ENCODE measurements at places on chromosomes 5 and 9.
A peak's percentile ranks its signal among the peaks of the same experiment; 100 is the strongest.

- DNase-seq, result no peak
These were observed at the start of gene UBE2QL1 for GRCh38 chr5:6448622-6449464. Gene UBE2QL1, plus strand, starts transcription at chr5:6448859. Its CDS starts 35 bp downstream, at chr5:6448894.

GRCh38 chr9:113587471-113588031 lies 124.0 kb downstream of the RGS3 start:
- no peak for DNase-seq

- DNase-seq, result no peak
These were observed 477.1 kb downstream of the PDE4D start for GRCh38 chr5:59416451-59416850.

DNA sequence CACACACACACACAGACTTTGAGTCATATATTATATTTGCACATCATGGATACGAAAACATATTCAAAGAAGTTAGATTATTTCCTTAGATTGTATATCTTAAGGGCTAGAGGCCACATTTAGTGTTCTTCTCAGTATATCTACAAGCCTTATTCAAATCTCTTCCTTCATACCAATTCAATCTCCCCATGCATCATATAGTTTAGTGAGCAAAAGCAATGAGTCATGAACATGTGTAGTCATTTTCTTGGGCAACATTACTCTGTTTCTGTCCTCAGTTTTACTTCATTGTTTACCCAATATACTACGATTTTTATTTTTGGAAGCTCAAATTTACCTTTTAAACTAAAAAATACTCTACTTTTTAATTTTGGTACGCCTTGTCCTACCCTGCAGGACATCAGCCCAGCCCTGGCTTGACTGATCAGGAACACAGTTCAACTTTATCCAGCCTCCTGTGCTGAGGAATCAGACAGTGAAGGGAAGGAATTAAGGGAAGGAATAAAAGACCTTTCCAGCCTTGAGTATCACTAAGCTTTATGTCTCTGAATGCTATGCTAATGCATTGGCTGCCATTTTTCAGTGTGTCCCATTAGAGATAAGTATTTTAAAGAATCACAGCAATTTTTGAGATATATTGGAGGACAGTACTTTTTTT lies 101.7 kb upstream of the FST start:
- no peak for DNase-seq

DNA sequence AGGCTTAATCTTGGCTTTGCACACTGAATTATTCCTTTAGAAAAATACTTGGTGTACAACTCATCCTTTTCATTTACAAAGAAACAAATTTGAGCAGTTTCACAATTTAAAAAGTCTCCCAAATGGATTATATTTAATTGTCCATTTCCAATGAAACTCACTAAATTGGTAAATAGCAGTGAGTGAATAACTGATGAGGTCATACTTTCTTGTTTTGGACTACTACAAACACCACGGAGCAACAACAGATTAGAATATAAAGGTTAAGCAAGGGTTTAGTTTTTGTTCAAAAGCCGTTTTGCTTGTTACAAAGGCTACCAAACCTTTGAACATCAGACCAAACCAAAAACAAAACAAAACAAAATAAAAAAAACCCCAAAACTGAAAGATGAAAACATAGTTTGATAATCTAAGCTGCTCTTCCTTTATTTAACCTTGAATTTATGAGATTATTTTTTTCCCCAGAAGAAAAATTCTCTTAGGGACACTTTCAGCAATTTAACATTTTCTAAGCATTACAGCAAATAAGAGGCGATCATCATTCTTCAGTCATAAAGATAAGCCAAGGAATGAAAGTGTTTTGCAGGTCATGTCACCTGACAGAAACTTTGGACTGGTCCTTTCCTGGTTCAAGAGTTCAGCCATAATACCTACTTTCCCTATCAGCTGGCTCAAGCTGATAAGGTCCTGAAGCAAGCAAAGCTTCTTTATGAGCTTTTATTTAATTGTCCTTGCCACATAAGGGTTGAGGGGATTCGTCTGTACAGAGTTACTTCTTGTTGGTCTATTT lies 99.7 kb upstream of the CDKN2B start:
- DNase-seq, result no peak

GRCh38 chr5:75059912-75060545 lies 7.7 kb upstream of the GCNT4 start:
- peak; percentile 56 for DNase-seq

DNA sequence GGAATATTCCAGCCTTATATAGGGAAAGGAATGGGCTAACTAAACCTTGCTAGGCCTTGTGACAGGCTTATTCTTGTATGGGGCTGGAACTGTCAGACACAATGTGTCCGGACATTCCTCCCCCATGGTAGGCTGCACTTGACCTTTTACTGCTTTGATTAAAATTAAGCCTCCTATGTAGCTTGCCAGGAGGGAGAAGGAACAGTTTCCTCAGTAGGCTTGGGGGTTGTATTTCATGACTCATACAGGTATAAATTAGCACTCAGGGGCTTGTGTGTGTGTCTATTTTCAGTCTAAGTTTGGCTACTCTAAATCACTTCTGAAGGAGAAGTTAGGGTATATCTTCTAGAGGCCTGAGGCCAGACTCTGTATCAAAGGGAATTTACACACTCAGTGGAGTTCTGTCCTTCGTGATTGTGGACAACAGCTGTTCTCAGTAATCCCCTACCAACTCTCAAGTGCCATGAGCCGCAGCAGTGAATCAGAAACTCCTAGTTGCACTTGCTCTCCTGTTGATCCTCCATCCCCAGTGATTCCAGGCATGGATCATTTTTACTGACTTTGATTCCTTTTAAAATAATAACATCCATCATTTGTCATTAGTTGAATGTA lies 16.4 kb downstream of the ADAMTS16 start:
- no peak for DNase-seq

DNA sequence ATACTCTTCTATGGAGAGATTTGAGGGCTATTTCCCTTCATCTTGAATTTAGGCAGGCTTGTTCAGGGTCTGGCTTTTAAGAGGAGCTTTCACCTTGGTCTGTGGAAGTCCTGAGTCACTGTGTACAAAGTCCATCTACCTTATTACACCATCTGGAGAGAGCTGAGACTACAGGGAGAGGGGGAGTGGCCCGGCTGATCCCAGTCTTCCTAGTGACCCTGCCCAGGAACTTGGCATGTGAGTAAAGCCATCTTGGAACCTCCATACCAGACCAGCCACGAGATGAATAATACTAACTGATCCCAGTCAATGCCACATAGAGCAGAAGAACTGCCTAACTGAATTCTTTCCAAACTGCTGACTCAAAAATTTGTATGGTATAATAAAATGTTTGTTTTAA lies 8.4 kb upstream of the IL6ST start:
- DNase-seq, result no peak

GRCh38 chr9:137176302-137177182 lies 4.7 kb upstream of the TMEM210 start:
- peak; percentile 30 for DNase-seq

- DNase-seq, result no peak
These were observed 36.3 kb upstream of the UBTD2 start for GRCh38 chr5:172319708-172320441.

GRCh38 chr5:607541-608428 lies 4.4 kb upstream of the CEP72 start:
- no peak for DNase-seq

- no peak for DNase-seq
These were observed 65.2 kb upstream of the FYB1 start for GRCh38 chr5:39284552-39284951.

DNA sequence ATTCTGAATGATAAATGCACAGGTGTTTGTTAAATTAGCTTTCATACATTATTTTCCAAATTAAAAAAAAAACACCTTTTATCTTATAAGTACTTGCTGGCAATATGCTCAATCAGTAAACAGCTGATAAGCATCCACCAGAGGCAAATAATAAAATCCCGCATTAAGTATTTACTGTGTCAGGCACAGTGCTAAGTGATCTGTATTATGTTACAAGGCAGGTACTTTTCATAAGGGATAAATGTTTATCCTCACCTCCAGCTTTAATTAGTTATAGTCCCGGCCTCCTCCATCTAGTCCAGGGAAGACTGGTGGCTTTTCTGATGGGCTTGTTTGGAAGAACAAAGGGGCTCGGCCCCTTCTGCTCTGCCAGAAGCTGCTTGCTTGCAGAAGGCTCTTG lies 40.1 kb downstream of the PFDN1 start:
- no peak for DNase-seq

DNA sequence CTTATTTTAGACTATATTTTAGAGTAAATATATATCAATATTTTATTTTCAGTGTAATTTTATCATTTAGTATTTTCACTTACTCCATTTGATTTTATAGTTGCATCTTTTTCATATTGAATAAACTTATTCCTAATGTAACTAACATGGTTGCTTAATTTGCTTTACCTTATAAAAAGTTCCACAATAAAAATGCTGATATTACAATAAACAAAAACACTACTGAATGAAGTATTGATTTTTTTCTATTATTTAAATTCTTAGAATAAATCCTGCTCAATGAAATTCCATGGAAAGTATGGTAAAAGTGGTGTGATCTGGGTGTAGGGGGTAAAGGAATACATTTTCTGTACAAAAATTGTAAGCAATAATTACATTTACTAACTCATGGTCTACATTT lies 2074.9 kb upstream of the C9orf72 start:
- no peak for DNase-seq

- no peak for DNase-seq
These were observed 165.4 kb downstream of the TRIO start for GRCh38 chr5:14308384-14309154.

DNA sequence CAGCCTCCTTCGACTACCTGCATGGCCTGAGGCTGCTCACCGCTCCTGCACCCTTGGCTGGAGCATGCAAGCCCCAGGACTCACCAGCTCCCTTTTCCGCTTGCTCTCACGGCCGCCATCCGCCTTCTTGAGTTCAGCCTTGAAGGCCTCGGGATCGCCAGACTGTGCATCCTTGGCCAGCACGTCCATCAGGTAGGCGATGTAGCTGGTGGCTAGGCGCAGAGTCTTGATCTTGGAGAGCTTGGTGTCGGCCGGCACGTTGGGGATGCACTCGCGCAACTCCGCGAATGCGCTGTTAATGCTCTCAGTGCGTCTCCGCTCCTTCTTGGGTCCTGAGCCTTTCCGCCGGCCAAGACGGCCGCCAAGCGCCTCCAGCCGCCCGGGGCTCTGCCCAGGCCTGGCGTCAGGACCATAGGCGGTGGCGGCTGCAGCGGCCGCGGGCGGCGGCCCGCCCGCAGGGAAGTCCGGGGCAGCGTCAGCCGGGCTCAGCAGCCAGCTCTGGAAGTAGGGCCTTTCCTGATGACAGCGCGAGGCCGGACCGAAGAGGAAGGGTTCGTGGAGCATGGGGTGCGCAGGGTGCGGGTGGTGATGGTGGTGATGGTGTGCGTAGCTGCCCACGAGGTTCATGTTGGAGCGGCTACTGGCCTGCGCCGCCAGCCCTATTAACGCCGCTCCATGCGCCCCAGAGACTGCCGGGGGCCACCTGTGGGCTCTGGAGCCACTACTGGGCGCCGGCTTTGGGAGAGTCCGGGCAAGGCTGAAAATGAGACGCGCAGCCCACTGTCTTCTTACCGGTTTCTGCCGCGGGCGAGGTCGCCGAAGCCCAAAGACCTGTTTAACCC lies 424 bp downstream of the HAND1 start:
- DNase-seq, result no peak

DNA sequence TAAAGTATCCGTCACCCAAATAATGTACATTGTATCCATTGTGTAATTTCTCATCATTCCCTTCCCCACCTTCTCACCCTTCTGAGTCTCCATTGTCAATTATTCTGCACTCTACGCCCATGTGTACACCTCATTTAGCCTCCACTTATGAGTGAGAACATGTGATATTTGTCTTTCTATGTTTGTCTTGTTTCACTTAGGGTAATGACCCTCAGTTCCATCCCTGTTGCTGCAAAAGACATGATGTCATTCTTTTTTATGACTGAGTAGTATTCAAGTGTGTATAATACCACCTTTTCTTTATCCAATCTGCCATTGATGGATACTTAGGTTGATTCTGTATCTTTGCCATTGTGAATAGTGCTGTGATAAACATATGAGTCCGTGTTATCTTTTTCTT lies 4.9 kb upstream of the SPATA31C2 start:
- DNase-seq, result no peak

All from stimulated activated CD4-positive, alpha-beta T cell treated with anti-CD3 and anti-CD28 coated beads, Interleukin-4, amount 100 ng/mL, for 4 hours (primary cell).